ENCODE measurements at places on chromosomes 1 and 21.

GRCh38 chr1:81876901-81877733, 76.4 kb downstream of the ADGRL2 start:
- 0 out of 2 replicates have a peak overlapping the region, but pooled peaks have one; percentile 10 for H3K27ac ChIP-seq
- no peak for DNase-seq
- no peaks in the 10 kb centered on the region for H3K27me3 ChIP-seq
- H3K4me3 ChIP-seq = no peak overlapping the region

DNA sequence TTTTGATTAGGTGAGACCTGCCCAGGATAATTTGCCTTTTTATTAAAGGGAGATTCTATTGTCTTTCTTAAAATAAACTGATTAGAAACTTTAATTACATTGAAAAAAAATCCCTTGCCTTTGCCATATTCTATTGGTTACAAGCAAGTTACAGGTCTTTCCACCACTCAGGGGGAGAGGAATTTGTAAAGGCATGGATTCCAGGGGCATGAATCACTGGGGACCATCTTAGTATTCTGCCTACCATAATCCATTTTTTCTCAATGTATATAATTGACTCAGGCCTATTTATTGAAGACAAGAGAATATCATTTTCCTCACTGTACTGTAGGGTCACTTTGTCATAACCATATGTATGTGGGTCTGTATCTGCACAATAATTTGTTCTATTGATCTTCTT, 124.3 kb upstream of the PDE4B start:
- no peak overlapping the region for H3K4me3 ChIP-seq
- H3K27me3 ChIP-seq = no peaks in the 10 kb centered on the region
- H3K4me1 ChIP-seq = no peaks in the 10 kb centered on the region
- no peak for DNase-seq
- no peak overlapping the region for H3K27ac ChIP-seq
- H3K36me3 ChIP-seq = peaks cover 4% of the 10 kb centered on the region

- peaks cover 5% of the 10 kb centered on the region for H3K36me3 ChIP-seq
- no peak for DNase-seq
- H3K27ac ChIP-seq = no peak overlapping the region
- no peaks in the 10 kb centered on the region for H3K27me3 ChIP-seq
- H3K4me1 ChIP-seq = no peaks in the 10 kb centered on the region
- H3K4me3 ChIP-seq = no peak overlapping the region
These were observed 783 bp downstream of the F13B start for GRCh38 chr1:197066277-197066676.

DNA sequence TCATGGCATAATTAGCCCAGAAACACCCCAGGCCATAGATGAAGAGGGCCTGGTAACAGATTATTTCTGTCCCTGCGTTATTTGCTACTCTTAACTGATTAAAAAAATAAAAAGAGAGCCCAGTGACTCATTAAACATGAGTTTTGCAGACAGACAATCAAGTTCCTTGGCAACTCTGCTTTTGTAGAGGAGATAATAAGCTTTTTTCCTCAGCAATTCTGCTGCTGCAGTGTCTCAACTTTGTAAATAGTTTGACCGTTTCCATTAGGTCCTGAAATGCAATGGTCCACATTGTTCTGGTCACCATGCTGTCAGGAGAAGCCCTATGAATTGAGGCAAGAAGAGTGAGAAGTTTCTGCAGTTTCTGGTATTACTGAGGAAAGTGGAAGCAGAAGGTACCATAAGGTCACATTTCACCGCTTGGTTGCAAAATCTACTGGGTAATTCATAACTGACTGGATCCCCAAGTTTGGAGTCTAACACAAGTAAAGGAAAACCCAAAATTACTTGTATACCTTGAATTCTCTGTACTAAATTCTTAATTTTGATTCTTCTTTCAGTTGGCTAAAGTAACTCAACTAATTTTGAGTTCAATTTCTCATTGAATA, 139.5 kb downstream of the ZZZ3 start:
- no peak for DNase-seq
- no peaks in the 10 kb centered on the region for H3K27me3 ChIP-seq
- H3K27ac ChIP-seq = no peak overlapping the region
- H3K4me3 ChIP-seq = no peak overlapping the region
- peaks cover 7% of the 10 kb centered on the region for H3K4me1 ChIP-seq

DNA sequence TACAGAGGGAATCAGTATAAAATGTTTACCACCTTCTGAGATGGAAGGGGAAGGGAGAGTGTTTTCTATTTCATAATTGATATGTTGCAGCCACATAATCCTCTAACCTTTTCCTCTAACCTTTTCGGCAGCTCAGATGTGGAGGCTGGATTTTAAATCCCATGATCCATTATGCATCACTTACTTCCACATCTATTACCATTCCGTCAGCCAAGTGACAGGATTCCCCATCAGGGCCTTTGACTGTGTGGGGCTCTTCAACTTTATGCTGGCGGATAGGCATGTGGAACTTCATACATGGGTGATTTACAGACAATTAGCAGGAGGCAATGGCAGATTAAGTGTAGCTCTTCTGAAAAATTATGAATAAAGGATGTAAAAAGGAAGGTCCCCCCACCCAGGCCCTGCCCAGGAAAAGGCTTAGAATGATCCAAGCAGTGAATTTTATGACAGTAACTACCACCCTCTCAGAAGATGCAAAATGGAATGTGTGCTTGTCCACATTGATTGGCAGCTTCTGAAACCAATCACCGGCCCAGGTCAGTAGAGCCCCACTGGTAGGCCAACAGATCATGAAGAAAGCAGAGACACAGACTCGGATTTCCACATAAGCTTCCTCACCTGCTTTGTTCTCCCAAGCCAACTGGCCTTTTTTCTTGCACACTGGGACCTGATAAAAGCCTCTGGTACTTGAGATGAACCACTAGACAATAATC, 147.0 kb downstream of the ST6GALNAC5 start:
- H3K4me3 ChIP-seq = no peak overlapping the region
- H3K27ac ChIP-seq = no peak overlapping the region
- no peaks in the 10 kb centered on the region for H3K27me3 ChIP-seq
- H3K36me3 ChIP-seq = no peaks in the 10 kb centered on the region

DNA sequence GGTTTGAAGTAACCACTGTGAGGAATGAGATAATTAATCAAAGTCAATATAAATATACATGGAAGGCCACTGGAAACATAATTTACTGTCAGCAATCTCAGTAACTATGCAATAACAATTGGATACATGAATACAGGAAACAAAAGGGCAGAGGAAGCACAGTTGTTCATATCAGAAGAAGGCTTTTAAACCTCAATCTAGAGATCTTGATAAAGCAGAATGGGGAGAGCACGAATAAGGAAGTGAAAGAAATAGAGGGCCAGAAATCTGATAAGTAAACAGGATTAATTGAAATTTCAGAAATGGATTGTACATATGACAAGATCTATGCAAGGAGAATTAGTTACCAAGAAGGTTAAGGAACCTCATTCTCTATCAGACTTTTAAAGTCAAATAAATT, 93.0 kb downstream of the EVI5 start:
- H3K4me1 ChIP-seq = no peaks in the 10 kb centered on the region
- H3K36me3 ChIP-seq = peaks cover 13% of the 10 kb centered on the region
- DNase-seq = no peak
- no peak overlapping the region for H3K27ac ChIP-seq

DNA sequence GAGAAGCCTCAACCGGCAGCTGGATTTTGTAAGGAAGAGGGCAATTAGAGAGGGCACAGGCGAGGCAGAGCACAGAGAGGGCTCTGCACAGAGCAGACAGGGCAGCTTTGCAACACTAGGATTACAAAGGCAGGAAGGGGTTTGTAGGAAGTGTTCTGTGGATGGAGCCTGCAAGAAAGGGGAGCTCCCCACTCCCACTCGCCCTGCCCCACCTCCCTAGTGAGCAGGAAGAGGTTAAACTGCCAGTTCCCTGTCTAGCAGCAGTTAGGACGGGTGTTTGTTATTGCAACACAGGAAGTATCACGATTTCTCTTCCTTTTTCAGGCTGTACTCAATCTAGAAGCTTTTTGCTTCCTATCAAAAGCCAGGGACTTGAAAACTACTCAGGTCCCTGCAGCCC, 63.3 kb upstream of the LRRC8D start:
- peaks cover 17% of the 10 kb centered on the region for H3K27me3 ChIP-seq
- no peaks in the 10 kb centered on the region for H3K36me3 ChIP-seq
- H3K4me1 ChIP-seq = peaks cover 32% of the 10 kb centered on the region
- H3K4me3 ChIP-seq = no peak overlapping the region
